ENCODE measurements at places on chromosomes 11 and 22.

GRCh38 chr11:14335712-14336111 is 23.3 kb downstream of the RRAS2 start:
- H3K27me3 ChIP-seq = no peaks in the 10 kb centered on the region
- H3K4me1 ChIP-seq = peaks cover 10% of the 10 kb centered on the region
- H3K27ac ChIP-seq = peak overlapping the region; percentile 17

DNA sequence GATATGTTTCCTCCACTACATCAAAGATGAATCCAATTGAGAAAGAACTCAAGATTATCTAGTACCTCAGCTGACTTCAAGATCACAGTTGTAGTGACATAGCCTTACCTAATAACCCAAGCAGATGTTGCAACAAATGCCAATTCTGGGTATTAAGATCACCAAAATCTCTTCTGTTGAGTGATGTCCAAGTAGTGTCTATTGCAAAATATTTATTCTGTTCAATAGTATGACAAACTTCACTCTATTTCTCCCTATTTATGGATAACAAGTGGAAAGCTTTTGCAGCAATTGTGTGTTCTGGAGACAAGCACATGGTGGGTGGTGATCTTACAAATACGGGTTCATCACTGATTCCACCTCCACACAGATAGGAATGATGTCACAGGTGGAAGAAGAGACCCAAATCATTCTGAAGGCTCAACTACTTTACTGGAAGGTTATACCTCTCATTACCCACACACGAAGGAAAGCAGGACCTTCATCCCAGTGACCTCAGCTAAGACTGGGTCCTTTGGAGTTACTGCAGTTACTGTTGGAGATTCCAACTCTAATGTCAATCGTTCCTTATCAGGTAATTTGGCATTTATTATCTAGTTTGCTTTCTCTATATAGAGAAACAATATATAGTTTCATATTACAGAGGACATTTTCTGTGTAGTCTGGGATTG is 72.0 kb downstream of the CD44 start:
- no peak for DNase-seq
- no peak overlapping the region for H3K27ac ChIP-seq
- no peaks in the 10 kb centered on the region for H3K27me3 ChIP-seq
- H3K4me1 ChIP-seq = peaks cover 4% of the 10 kb centered on the region
- peaks cover 82% of the 10 kb centered on the region for H3K36me3 ChIP-seq

DNA sequence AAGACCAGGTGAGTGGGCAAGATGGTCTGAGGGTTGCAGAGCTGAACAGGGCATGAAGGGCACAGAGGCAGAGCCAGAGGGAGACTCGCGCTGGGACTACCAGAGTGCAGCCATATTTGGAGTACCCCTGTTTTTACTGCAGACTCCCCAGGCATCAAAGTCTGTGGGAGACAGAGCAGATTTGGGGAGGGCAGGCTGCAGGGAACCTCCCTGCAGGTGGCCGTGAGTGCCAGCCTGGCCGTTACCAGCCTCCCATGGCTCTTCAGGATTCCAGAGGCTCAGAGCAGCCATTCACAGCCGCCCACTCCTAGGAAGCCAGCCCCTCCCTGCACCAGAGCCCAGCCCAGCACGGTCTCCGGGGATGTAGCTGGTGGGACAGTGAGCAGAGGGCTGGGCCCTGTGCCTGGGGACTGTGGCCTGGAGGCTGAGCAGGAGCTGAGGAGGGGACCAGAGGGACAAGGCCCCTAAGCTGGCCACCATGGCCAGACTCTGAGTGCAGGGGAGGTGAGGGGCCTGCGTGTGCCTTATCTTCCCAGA is at the start of gene SEPTIN3:
Gene SEPTIN3 (plus strand): TSS at position 334 of the 537 bp plus-strand sequence. CDS start 2,050 bp downstream, outside the sequence.
- no peak for DNase-seq
- peaks cover 56% of the 10 kb centered on the region for H3K27me3 ChIP-seq
- peaks cover 2% of the 10 kb centered on the region for H3K4me1 ChIP-seq

DNA sequence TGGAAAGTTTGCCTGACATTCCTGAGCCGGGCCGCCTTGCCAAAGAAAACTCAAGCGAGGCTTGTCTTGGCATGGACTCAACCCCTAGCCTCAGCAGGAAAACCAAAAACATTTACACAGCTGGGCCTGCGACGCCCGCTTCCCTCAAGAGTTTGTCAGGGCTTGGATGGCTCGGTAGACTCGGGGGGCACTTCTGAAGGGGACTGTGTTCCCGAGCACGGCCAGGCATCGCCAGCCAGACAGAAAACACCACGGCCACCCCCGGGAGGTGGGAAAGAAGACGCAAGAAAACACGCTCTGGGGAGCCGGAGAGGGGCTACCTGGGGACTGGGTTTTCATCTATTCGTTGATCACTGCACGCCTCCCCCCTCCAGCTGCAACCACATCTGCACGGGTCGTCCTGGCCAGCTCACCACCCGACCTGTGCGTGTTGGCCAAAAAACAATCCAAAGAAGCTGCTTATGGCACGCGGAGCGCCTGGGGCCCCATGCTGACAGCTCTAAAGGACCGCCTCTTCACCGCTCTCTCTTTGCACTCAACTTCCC is 380.7 kb downstream of the MN1 start:
- no peaks in the 10 kb centered on the region for H3K36me3 ChIP-seq
- no peaks in the 10 kb centered on the region for H3K27me3 ChIP-seq
- peak overlapping the region; percentile 92 for H3K27ac ChIP-seq
- DNase-seq = no peak

GRCh38 chr11:64858467-64859263 is 14.2 kb upstream of the CDC42BPG start:
- no peak overlapping the region for H3K27ac ChIP-seq
- no peak overlapping the region for H3K4me3 ChIP-seq
- H3K36me3 ChIP-seq = peaks cover 66% of the 10 kb centered on the region
- H3K4me1 ChIP-seq = peaks cover 65% of the 10 kb centered on the region
- DNase-seq = no peak
- no peaks in the 10 kb centered on the region for H3K27me3 ChIP-seq

GRCh38 chr11:103736315-103737036 is 300.0 kb upstream of the DDI1 start:
- H3K36me3 ChIP-seq = no peaks in the 10 kb centered on the region
- no peaks in the 10 kb centered on the region for H3K4me1 ChIP-seq
- no peaks in the 10 kb centered on the region for H3K27me3 ChIP-seq
- H3K27ac ChIP-seq = no peak overlapping the region

GRCh38 chr22:18970176-18970947 is 34.3 kb upstream of the PRODH start:
- H3K4me3 ChIP-seq = peak overlapping the region; percentile 51
- peaks cover 29% of the 10 kb centered on the region for H3K27me3 ChIP-seq
- peaks cover 15% of the 10 kb centered on the region for H3K4me1 ChIP-seq
- H3K27ac ChIP-seq = no peak overlapping the region

GRCh38 chr11:33269822-33270221 is 12.6 kb downstream of the HIPK3 start:
- no peak for DNase-seq
- no peak overlapping the region for H3K27ac ChIP-seq
- no peaks in the 10 kb centered on the region for H3K36me3 ChIP-seq
- H3K4me3 ChIP-seq = no peak overlapping the region
- H3K4me1 ChIP-seq = peaks cover 8% of the 10 kb centered on the region

DNA sequence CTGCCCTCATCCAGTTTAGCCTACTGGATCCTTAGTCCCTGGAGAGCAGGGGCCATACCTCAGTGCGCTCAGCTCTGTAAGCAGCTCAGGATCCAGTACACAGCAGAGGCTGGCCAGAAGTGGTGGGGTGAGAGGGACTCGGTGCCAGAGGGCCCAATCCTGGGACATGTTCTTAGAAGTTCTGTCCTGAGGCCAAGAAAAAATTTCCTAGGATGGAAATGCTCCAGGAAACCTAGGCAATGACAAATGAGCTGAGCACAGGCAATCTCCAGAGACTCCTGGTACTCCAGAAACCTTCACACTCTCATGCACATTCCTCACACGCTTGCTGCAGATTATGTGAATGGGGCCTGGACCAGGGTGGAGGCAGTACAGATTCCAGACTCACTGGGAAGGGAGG is 89.6 kb downstream of the SERGEF start:
- H3K4me3 ChIP-seq = no peak overlapping the region
- H3K36me3 ChIP-seq = peaks cover 3% of the 10 kb centered on the region
- no peak for DNase-seq

- peaks cover 27% of the 10 kb centered on the region for H3K4me1 ChIP-seq
- H3K27ac ChIP-seq = no peak overlapping the region
- H3K36me3 ChIP-seq = peaks cover 90% of the 10 kb centered on the region
- H3K4me3 ChIP-seq = no peak overlapping the region
- DNase-seq = no peak
Observed at GRCh38 chr11:69648679-69649575, 8.0 kb downstream of the CCND1 start.

- no peak overlapping the region for H3K27ac ChIP-seq
- peaks cover 10% of the 10 kb centered on the region for H3K36me3 ChIP-seq
- no peaks in the 10 kb centered on the region for H3K4me1 ChIP-seq
- H3K27me3 ChIP-seq = no peaks in the 10 kb centered on the region
- H3K4me3 ChIP-seq = no peak overlapping the region
- DNase-seq = no peak
Observed at GRCh38 chr22:23649071-23649501, 17.0 kb upstream of the DRICH1 start.

GRCh38 chr11:112783945-112784322 is 177.3 kb upstream of the NCAM1 start:
- no peaks in the 10 kb centered on the region for H3K27me3 ChIP-seq
- H3K4me1 ChIP-seq = no peaks in the 10 kb centered on the region
- no peak overlapping the region for H3K27ac ChIP-seq
- no peaks in the 10 kb centered on the region for H3K36me3 ChIP-seq
- H3K4me3 ChIP-seq = no peak overlapping the region

GRCh38 chr22:36586271-36586670 is 57.3 kb upstream of the EIF3D start:
- peaks cover 9% of the 10 kb centered on the region for H3K4me1 ChIP-seq
- H3K4me3 ChIP-seq = no peak overlapping the region
- no peak for DNase-seq
- H3K27me3 ChIP-seq = peaks cover 36% of the 10 kb centered on the region
- no peak overlapping the region for H3K27ac ChIP-seq

DNA sequence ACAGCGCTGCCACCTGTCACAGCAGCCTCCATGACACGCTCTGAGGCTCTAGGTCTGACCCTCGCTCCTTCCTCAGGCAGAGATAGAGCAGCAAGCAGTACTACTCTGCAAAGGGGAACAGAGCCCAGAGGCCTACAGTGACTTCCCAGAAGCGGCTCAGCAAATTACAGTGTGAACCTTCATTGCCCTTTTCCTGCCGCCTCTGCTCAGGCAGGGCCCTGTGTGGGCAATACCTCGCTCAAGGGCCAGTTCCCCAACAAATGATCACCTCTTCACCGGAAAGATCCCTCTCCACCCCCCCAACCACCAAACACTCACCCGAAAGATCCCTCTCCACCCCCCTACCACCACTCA is 12.3 kb downstream of the KIAA0930 start:
- H3K4me3 ChIP-seq = no peak overlapping the region
- no peak for DNase-seq
- H3K27me3 ChIP-seq = no peaks in the 10 kb centered on the region
- peaks cover 10% of the 10 kb centered on the region for H3K4me1 ChIP-seq

DNA sequence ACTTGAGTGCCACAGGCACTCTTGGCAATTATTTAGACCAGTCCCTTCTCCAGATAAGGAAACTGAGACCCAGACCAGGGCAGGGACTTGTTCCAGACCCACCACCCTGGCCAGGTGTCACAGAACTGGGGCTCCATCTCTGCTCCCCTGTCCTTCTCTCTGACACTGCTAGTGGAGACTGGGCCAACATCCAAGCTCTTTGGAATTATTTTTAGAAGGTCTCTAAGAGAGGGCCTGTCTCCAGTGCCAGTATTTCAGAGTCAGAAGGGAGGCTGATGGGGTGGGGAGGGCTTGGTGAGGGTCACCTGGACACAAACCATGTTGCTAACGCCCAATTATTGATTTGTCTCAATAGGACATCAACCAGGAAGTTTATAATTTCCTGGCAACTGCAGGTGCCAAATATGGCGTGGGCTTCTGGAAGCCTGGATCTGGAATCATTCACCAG is 32.7 kb downstream of the POLR3H start:
- DNase-seq = no peak
- no peaks in the 10 kb centered on the region for H3K27me3 ChIP-seq
- peaks cover 57% of the 10 kb centered on the region for H3K36me3 ChIP-seq
- H3K4me3 ChIP-seq = no peak overlapping the region
- peaks cover 32% of the 10 kb centered on the region for H3K4me1 ChIP-seq

DNA sequence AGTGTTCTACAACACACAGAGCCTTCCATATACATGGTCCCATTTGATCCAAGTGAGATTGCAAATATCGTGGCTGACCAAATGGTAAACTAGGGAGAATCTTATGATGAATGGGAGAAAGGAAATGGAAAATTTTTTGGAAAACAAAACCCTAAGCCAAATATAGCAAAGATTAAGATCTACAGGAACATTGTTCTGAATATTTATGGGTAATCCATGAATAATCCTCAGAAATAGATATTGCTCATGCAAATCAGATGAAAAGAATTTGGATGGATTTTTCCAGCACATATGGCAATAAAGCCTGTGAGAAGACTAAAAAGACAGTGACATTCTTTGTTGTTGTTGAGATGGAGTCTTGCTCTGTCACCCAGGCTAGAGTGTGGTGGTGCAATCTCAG is 21.7 kb upstream of the PRDM10 start:
- H3K27ac ChIP-seq = no peak overlapping the region
- H3K36me3 ChIP-seq = no peaks in the 10 kb centered on the region
- peaks cover 12% of the 10 kb centered on the region for H3K4me1 ChIP-seq
- no peak overlapping the region for H3K4me3 ChIP-seq
- H3K27me3 ChIP-seq = no peaks in the 10 kb centered on the region

GRCh38 chr11:76327202-76327601 is 53.7 kb downstream of the THAP12 start:
- peaks cover 10% of the 10 kb centered on the region for H3K27me3 ChIP-seq
- no peak overlapping the region for H3K4me3 ChIP-seq
- H3K27ac ChIP-seq = no peak overlapping the region
- DNase-seq = no peak

- H3K4me3 ChIP-seq = no peak overlapping the region
- no peak overlapping the region for H3K27ac ChIP-seq
- H3K36me3 ChIP-seq = no peaks in the 10 kb centered on the region
- no peaks in the 10 kb centered on the region for H3K4me1 ChIP-seq
Observed at GRCh38 chr11:21948876-21949275, 244.0 kb upstream of the ANO5 start.

DNA sequence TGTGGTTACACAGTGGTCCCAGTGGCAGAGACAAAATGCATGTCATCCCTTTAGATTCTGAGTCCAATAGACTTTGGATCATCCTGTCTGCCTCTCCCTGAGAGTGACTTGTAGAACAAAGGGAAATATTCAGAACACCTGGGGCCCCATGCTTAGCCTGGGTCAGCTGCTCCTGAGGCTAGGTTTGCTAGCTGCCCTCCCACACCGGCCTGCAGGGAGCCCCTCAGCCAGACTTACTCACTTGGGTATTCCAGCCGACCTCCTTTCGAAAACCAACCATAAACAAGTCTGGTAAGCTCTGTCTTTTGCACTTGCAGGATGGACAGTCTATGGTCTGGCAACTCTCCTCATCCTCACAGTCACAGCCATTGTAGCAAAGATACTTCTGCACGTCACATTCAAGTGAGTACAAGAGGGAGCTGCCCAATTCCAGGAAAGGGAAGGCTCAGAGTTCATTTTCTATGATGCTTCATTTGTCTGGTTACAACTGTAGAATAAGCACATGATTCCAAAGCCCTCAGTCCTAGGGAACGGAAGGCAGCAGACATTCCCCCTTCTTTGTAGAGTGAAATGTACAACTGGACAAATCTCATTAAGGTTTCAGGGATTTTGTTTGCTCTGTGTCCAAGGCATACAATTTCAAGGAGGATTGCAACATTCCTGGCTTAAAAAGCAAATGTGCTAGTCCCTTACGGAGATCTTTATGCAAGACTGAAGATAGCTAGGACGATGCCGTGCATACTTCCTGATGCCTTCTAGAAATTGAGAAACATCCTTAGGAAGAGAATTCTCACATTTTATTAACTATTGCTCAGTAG is 65.5 kb upstream of the EMID1 start:
- peaks cover 5% of the 10 kb centered on the region for H3K4me1 ChIP-seq
- no peak overlapping the region for H3K4me3 ChIP-seq
- no peaks in the 10 kb centered on the region for H3K27me3 ChIP-seq
